ENCODE measurements at places on chromosomes 16 and 17.
A peak's percentile ranks its signal among the peaks of the same experiment; 100 is the strongest.

- no peaks in the 10 kb centered on the region for H3K4me1 ChIP-seq
- H3K4me3 ChIP-seq = no peak overlapping the region
- H3K27me3 ChIP-seq = no peaks in the 10 kb centered on the region
Measured at GRCh38 chr16:7316281-7316888, 16.3 kb upstream of the RBFOX1 start.

- H3K27ac ChIP-seq = no peak overlapping the region
- no peaks in the 10 kb centered on the region for H3K27me3 ChIP-seq
- DNase-seq = no peak
- H3K4me3 ChIP-seq = no peak overlapping the region
- H3K4me1 ChIP-seq = no peaks in the 10 kb centered on the region
Measured at GRCh38 chr17:15654886-15655561, 29.1 kb downstream of the TRIM16 start.

- DNase-seq = no peak
- no peak overlapping the region for H3K27ac ChIP-seq
- no peak overlapping the region for H3K4me3 ChIP-seq
- H3K36me3 ChIP-seq = peaks cover 35% of the 10 kb centered on the region
Measured at GRCh38 chr17:16419074-16419928, 3.9 kb downstream of the TRPV2 start.

DNA sequence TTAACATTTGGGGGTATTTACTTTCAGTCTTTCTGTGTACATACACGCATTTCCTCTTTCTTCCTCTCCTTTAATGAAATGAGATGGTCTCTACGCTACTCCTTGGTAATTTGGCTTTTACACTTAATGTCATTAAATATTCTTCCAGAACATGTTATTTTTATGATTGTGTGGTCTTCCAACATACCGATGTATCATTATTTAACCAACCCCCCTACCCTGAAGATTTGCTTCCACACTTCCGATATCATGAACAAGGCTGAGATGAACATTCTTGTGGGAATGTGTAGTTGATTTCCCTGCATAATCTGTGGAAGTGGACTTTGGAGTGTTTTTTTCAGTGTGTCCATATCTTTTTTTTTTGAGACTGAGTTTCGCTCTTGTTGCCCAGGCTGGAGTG is 2.3 kb upstream of the PGS1 start:
- H3K4me1 ChIP-seq = peaks cover 29% of the 10 kb centered on the region
- no peak overlapping the region for H3K27ac ChIP-seq
- no peak for DNase-seq
- peaks cover 13% of the 10 kb centered on the region for H3K27me3 ChIP-seq
- H3K4me3 ChIP-seq = no peak overlapping the region

- H3K4me3 ChIP-seq = no peak overlapping the region
- H3K36me3 ChIP-seq = peaks cover 68% of the 10 kb centered on the region
- H3K27me3 ChIP-seq = no peaks in the 10 kb centered on the region
- H3K4me1 ChIP-seq = peaks cover 22% of the 10 kb centered on the region
- H3K27ac ChIP-seq = peak overlapping the region; percentile 53
Measured at GRCh38 chr16:75628351-75628750, 5.3 kb upstream of the ADAT1 start.

- DNase-seq = no peak
- H3K27ac ChIP-seq = no peak overlapping the region
- peaks cover 24% of the 10 kb centered on the region for H3K36me3 ChIP-seq
- peaks cover 16% of the 10 kb centered on the region for H3K4me1 ChIP-seq
- no peak overlapping the region for H3K4me3 ChIP-seq
Measured at GRCh38 chr17:50481648-50482047, 3.0 kb downstream of the RSAD1 start.

DNA sequence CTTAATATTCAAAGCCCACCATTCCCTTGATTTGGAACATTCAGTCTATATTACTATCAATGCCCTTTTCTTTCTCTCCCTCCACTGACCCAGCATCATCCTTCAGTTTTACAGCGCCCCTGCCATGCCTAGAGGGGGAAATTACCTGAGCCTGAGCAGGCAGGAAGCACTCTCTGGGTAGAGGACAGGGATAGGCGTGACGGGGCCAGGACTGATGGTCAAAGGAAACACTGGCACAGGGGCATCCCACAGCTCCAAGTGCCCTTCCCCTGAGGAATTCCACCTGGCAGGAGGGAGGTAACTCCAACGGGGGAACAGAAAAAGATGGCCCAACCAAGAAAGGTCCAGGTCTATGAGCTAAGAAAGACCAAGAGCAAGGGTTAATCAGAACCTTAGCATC is 10.0 kb downstream of the CTC1 start:
- H3K36me3 ChIP-seq = peaks cover 95% of the 10 kb centered on the region
- no peak overlapping the region for H3K27ac ChIP-seq
- H3K4me3 ChIP-seq = no peak overlapping the region
- no peaks in the 10 kb centered on the region for H3K27me3 ChIP-seq

DNA sequence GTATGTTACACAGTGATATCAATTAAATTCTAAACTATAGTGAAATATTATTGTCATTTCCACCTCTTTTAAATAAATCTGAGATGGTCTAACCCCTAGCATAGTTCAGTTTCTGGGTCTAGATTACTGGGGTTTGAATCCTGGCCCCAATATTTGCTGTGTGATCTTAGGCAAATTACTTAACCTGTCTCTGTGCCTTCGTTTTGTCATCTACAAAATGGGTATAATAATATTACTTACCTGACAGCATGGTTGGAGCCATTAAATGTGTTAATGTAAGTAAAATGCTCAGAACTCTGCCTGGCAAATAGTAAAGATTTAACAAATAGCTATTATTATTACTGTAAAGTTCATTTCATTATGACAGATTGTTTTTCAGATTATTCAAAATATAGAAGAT is 52.3 kb downstream of the BMERB1 start:
- no peak for DNase-seq
- no peak overlapping the region for H3K27ac ChIP-seq
- no peak overlapping the region for H3K4me3 ChIP-seq
- H3K36me3 ChIP-seq = no peaks in the 10 kb centered on the region

DNA sequence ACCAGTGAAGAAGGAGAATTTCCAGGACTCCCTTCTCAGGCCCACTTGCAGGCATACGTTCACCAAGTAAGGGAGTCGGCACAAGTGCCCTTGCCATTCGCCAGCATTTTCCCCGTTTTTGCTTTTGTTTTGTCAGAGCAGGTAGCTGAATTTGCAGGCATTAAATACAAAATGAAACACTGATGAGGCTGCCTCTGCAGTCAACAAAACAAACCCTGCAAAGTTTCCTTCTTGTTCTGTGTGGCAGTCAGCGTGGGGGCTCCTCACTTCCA is 7.8 kb downstream of the GLOD4 start:
- H3K27ac ChIP-seq = no peak overlapping the region
- DNase-seq = no peak
- no peaks in the 10 kb centered on the region for H3K4me1 ChIP-seq
- no peaks in the 10 kb centered on the region for H3K27me3 ChIP-seq
- no peak overlapping the region for H3K4me3 ChIP-seq

DNA sequence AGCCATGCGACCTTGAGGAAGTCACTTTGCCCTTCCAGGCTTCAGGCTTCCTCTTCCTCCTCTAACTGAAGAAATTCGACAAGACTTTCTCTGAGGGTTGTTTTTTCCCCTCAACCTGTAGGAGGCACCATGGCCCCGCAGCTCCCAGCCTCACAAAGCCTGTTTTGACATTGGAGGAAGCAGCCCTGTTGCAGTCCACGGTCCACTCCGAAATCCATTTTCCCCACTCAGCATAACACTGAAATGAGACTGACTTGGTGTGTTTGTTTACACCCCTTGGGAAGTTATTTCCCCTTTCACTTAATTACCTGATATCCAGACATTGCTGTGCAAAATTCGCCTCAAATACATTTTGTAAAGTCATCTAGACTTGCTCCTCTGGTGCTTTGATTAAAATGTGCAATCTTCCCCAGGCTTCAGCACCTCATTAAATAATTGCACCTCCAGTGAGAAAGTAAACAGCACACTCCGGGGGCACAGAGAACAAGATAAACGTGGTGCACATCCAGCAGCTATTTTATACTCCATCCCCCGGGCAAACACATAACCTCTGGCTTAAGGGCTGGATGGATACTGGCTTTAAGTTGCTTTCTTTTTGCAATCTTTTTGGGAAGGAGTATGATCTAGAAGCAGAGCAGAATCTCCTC is 41.4 kb upstream of the PIRT start:
- no peak overlapping the region for H3K27ac ChIP-seq
- no peaks in the 10 kb centered on the region for H3K4me1 ChIP-seq
- H3K27me3 ChIP-seq = peaks cover 2% of the 10 kb centered on the region
- no peak for DNase-seq
- no peak overlapping the region for H3K4me3 ChIP-seq
- no peaks in the 10 kb centered on the region for H3K36me3 ChIP-seq

- H3K36me3 ChIP-seq = no peaks in the 10 kb centered on the region
- no peak overlapping the region for H3K4me3 ChIP-seq
- DNase-seq = no peak
- H3K4me1 ChIP-seq = no peaks in the 10 kb centered on the region
- H3K27ac ChIP-seq = no peak overlapping the region
- no peaks in the 10 kb centered on the region for H3K27me3 ChIP-seq
Measured at GRCh38 chr16:54953461-54953860, 22.8 kb downstream of the IRX5 start.

DNA sequence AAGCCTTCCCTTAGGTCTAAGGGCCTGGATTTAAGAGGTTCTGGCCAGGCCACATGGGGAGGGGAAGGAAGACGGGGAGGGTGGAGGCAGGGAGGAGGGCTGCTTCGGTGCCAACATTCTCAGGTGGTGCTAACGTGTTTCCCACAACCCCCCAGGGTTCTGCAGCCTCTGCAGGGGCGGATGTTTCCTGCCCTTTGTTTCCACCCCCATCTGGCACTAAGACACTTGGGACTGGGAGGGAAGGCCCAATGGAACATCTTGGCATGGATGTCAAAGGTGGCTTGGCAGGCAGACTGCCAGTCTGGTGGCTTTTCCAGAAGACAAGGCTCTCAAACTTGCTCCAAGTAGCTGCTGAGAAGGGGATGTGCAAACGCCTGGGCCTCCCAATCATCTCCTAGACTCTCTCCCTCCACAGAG is 12.7 kb downstream of the HIC1 start:
- DNase-seq = no peak
- H3K4me1 ChIP-seq = peaks cover 57% of the 10 kb centered on the region
- no peaks in the 10 kb centered on the region for H3K27me3 ChIP-seq

DNA sequence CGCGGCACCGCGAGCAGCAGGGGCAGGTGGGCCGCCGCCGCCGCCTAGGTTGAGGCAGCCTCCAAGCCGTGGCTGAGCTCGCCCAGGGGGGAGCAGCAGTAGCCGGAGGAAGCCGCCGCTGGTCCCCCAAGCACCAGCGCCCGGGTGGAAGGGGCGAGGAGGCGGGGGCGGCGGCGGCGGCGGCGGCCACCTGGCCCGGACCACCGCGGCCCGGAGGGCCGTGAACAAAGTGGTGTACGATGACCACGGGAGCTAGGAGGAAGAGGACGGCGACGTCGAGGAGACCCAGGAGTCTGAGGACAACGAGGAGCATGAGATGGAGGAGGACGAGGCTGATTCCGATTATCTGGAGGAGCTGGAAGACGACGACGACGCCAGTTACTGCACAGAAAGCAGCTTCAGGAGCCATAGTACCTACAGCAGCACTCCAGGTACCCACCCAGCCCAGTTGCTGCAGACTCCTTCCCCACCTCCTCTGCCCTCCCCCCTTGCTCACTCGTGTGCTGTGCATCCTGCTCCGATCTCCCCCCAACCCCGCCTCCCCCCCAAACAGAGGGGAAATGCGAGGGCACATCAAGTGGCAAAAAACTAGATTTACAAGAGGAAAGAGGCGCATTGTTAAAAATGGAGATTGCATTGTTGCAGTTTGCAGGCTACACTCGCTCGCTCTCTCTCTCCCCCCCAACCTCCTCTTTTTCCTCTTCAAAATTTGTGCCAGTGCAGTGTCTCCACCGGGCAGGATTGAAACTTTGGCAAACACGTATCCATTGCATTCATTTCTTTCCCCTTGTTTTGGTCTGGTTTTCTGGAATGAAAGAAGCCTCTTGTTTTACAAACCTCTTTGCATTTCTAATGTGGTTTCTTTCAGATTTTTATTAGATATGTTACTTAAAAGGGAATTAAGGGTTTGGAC is 41.8 kb upstream of the AMZ2 start:
- DNase-seq = no peak
- H3K4me1 ChIP-seq = peaks cover 11% of the 10 kb centered on the region
- H3K4me3 ChIP-seq = peak overlapping the region; percentile 84
- peaks cover 26% of the 10 kb centered on the region for H3K27me3 ChIP-seq

DNA sequence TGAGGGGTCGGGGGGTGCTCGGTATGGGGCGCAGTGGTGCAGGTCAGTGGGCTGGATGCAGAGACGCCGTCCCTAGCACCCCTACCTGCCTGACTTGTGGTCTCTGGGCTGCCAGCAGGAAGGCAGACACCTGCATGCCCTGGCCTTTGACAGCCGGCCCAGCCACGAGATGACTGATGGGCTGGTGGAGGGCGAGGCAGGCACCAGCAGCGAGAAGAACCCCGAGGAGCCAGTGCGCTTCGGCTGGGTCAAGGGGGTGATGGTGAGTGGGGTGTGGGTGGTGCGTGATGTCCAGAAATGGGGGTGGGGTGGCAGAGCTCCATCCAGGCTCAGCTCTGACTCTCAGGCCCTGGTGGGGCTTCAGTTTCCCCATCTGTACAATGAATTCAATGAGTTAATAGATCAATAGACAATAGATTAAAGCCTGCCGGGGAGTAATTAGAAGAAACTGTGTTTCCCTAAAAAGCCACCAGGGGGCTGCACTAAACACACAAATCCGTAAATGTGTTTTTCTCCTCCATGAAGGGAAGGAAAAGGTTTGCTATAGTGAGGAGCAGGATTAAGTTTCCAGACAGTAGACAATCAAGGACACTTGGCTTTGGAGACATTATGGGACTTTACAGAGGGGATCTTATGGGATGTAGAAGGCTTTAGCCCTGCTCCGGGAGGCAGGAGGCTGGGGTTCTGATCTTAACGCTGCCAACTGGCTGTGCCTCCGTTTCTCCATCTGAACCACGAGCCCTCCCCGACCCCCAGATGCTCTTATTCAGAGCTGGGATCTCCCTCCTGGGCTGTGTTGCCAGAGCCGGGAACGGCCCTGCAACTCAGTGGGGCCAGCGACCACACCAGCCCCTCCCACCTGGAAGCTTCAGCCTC is 2.2 kb downstream of the SLC12A3 start:
- H3K27me3 ChIP-seq = no peaks in the 10 kb centered on the region
- no peaks in the 10 kb centered on the region for H3K4me1 ChIP-seq
- H3K4me3 ChIP-seq = no peak overlapping the region
- no peak overlapping the region for H3K27ac ChIP-seq
- DNase-seq = peak; percentile 73
